ENCODE measurements at places on chromosomes 6 and 20.

DNA sequence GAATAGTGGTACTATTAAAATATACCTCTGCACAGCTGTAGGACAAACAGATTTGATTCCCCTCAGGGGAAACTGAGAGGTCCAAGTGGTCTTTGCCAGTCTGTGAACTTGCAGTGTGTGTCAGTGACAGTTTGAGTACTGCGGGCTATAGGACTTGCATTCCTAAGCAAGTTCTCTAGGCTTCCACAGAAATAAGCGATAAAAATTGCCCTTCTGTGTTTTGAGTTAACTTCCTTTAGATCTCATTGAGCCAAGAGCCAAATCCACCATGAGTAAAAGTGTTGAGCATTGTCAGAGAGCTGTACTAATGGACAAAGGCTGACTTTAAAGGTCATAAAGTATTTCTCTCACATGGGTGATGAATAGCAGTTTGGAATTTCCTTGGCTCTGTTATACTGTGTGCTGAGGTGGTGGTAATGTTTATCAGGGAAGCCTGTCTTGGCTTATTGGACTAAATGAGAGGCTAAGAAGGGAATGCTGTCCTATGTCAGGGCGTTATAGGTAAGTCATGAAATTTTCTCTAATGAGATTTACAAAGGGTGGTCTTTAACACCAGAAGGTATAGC lies 122.6 kb upstream of the MAP3K7 start:
- no peak for DNase-seq

DNA sequence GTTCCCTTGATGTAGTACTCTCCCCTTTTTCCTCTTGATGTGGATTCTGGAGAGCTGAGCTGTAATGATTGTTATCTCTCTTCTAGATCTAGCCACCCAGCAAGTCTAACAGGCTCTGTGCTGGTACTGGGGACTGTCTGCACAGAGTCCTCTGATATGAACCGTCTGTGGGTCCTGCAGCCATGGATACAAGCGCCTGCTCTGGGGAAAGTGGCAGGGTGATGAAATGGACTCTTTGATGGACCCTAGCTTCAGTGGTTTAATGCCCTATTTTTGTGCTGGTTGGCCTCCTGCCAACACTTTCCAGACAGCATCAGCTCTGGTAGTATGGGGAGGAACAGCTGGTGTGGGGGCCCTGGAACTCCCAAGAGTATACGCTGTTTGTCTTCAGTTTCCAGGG lies 216.3 kb downstream of the ADGRG6 start:
- DNase-seq = no peak

DNA sequence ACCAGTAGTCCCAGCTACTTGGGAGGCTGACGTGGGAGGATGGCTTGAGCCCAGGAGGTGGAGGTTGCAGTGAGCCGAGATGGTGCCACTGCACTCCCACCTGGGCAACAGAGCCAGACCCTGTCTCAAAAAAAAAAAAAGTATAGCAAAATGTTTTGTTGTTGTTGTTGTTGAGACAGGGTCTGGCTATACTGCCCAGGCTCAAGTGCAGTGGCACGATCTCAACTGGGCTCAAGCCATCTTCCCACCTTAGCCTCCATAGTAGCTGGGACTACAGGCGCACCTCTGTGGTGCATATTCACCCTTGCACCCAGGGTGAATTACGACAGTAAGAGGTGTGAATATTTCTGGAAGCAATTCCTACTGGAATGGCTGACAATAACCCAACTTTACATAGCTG lies 11.4 kb upstream of the UBR2 start:
- DNase-seq = no peak

DNA sequence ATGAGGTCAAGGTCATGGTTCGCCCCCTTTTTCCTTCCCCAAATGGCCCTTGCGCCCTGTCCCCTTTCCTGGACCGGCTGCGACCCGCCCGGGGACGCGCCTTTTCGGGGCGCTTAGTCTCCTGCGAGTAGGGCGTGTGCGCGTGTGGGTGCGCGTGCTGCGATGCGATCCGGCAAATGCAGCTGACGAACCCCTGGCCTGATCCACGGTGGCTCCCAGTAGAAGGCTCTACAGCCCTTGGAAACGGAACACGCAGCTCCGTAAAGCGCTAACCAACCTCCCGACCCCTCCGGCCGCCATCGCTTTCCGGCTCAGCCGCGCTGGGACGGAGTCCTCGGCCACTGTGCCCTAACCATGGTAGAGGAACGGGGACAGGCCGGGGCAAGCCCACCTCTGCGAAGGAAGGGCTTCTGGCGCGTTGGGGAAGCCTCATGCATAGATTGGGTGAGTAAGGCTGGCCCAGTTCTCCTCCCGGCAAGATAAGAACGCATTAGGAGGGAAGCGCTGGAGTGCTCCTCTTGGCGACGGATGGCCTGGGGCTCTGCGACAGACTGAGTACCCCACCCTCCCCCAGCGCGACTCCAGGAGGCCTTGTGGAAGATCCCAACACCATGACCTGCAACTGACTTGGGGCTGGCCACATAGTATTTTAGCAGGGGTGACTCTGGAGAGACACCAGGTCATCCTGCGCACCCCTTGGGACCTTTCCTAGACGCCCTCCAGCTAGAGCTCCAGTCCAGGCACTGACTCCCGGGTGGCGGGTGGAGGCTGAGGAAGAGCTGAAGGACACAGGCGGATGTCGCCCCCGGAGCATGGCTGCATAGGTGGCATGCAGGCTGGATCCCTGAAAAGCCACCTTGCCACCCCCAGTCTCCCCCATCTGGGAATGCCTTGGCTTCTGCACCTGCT lies 1.1 kb upstream of the SLC4A11 start:
- DNase-seq = no peak

DNA sequence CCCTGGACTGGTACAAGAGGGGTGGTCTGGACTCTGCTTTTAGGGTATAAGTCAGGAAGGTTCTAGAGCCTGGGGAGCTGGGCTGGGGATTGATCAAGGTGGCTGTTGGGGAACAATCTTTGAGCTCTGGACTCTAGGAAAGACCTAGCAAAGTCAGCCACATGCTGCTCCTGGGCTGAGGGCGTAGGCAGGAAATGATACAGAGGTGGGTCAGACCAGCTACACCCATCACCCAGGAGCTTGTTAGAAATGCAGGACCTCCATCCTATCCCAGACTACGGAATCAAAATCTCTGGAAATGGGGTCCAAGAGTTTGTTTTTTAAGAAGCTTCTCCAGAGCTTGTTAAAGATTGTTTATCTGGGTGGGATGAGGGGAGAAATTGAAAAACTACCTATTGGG lies 9.4 kb downstream of the ADTRP start:
- DNase-seq = no peak

- DNase-seq = no peak
Measured at GRCh38 chr20:32977281-32978008, 26.8 kb downstream of the SUN5 start.

DNA sequence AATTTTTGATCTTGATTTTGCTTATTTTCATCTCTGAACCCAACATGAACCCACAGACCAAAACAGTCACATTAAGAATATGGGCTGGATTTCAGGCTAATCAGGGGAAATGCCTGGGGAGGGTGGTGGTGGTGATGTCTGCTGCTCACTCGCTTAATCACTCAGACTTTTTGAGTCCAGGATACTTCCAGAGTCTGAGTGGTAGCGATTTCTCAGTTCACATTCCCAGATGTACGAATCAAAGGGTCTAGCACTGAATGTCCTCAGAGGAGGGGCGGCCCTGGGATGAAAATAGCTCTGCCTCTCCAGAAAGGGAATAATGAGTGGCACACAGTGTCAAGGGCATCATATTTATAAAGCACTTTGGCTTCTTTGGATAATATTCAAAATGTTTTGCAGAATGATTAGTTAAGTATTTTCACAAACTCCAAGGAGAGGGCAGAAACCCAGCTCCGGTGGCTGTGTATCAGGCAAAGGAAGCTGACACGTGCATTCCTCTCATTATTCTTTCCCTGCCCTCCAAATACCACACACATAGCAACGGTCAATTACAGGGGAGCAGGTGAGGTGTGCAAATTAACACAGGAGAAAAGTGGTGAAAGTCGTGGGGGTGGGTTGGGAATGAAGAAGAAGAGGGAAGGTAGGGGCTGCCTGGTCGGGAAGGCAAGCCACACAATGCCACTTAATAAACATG lies 345.2 kb upstream of the RSPO3 start:
- no peak for DNase-seq

DNA sequence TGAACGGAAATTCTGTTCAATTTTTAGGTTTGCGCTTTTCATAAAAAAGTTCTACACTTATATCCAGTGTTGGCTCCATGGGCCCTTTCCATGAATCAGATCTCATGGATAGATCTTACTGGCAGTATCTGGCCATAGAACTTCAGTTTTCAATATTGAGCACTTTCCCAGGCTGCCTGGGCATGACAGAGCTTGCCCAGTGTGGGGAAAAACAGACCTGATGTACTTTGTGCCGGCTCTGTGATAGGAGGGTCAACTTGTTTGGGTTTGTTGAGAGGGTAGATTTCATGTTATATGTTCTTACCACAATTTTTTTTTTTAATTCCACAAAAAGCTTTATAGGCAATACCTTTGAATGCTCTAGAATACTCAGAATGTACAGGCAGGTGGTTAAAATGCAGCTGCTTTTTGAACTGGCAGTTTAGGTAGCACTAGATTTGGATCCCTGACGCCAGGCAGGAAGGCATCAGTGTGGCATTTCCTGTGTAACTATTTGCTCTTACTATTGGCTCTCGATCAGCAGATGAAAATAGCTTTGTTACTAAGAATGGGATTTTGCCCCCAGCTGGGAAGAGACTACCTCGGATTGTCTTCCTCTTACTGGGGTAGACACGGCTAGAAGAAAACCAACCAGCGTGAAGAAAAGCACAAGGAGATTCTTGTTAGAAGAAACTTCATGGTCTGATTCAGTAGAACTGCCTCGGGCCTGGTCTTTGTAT lies 404.9 kb upstream of the SOX4 start:
- DNase-seq = no peak

- DNase-seq = no peak
Measured at GRCh38 chr20:63084563-63084927, 77.8 kb upstream of the BHLHE23 start.

GRCh38 chr6:150324044-150324443 lies 44.8 kb upstream of the IYD start:
- DNase-seq = no peak

- no peak for DNase-seq
Measured at GRCh38 chr6:121593011-121593641, 157.7 kb downstream of the GJA1 start.

- no peak for DNase-seq
Measured at GRCh38 chr6:93341900-93342613, 77.3 kb downstream of the EPHA7 start.

DNA sequence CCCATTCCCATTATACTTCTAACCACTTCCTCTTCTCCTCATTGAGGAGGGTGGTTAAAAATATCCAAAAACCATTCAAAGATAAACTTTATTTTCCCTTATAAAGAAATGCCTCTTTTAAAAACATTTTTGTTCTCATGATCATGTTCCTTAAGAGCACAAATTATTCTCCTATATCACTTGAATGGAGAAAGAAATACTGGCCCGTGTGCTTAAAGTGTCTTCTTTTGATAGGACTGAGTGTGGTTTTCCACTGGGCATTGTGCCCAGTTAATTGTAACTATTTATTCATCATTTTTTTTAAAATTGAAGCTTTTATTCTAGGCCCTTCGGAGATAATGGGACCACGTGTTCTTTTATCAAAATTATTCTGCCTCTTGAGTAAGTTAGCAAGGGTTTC lies 871.5 kb downstream of the QKI start:
- no peak for DNase-seq

DNA sequence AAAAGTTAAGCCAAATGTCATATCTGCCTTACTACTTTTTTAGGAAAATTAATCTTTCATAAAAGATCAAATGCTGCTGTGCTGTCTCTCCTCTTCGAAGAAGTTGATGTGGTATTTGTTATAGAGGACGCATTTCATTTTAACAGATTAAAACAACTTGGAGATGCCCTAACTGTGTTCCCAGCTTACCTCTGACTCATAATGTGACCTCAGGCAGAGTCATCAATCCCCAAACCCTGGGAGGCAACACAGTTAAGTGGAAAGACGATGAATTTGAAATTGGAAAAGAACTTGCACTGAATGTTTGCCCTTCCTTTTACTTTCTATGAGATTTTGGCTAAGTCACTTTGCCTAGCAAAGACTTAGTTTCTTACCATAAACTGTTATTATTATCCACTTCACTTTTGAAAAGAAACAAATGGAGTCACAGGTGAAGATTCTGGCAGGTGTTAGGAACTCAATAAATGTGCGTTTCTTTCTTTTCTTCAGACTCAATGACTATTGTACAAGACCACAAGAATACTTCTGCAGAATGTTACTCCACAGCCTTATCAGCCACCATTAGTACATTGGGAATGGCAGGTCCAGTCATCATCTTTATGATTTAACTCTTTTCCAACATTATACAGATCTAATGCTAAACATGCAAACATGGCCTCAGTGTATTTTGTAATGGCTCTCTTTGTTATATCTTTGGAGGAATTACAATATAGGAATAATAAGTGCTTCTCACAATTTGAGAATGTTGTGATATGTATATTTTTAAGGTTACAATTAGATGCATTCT lies 102.6 kb downstream of the COL21A1 start:
- no peak for DNase-seq

DNA sequence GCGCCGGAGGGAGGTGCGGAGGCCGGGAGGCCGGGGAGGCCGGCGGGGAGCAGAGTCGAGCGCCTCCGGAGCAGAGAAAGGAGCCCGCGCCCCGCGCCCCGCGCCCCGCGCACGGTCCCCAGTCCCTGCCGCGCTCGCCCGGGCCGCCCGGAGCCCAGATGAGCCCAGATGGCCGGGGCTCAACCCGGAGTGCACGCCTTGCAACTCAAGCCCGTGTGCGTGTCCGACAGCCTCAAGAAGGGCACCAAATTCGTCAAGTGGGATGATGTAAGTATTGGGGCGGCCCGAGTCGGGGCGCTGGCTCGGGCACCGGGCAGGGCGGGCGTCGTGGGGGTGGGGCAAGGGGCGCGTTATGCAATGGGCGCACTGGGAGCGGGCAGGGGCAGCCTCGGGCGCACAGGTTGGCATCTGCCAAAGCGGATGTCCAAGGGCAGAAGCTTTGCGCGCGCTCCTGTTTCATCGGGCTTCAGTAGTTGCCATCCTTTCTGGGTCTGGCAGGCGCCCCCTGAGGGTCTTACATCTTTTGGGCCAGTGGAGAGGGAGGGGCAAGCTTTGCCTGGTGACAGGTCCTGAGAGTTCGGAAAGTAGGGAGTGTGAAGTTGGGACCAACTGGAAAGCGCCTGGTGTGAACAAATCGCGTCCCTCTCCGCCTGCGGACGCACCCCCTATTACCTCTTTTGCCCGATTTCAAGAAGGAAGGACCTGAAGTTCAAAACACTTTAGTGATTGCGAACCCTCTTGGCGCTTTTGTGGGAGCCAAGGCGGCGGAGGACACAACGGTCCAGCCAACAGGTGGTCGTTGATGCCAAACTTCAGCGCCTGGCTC lies 631 bp downstream of the PLCB1 start:
- no peak for DNase-seq

DNA sequence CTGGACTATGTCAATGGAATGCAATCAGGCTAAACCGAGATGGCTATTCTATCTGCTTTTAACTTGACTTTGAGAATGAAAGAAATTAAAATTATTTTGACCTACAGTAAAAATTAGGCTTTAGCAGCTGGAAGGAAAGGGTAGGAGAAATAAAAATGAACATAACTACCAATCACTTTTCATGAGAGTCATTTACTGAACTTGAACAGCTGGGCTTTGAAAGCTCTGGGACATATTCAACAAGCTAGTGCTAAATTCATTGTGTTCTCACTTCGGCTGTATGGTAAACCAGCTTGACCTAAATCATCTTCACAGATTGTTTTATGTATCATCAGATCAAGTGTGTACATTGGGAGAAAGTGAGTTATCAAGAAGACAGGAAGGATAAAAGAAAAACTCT lies 161.5 kb upstream of the STXBP5 start:
- no peak for DNase-seq
